ENCODE measurements at places on chromosomes 6 and 20. TPM values are rescaled to one million over a fixed set of nuclear protein-coding genes. Genes with fewer than 3 reads are reported as not detected.

The DYNLT2 gene
- 0.86 TPM for polyA plus RNA-seq

DNA sequence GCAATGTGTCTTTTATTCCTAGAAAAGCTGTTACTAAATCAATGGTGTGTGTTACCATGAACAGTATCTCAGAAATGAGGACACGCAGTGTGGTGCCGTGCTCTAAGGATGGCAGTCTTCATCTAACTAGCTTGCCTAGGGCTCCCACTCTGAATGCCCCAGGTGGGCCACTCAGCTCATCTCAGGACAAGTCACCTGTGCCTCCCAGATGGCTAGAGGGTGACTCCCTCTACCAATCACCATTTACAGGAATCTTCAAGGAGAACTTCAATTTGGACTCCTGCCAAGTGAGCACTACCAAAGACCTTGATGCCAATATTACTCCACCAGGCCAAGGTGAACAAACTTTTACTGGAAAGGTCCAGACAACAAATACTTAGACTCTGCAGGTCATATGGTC is 202.8 kb upstream of the FOXQ1 start:
- H3K27me3 ChIP-seq: no peaks in the 10 kb centered on the region
- no peak for DNase-seq
- no peaks in the 10 kb centered on the region for H3K36me3 ChIP-seq
- H3K4me3 ChIP-seq: no peak overlapping the region

DNA sequence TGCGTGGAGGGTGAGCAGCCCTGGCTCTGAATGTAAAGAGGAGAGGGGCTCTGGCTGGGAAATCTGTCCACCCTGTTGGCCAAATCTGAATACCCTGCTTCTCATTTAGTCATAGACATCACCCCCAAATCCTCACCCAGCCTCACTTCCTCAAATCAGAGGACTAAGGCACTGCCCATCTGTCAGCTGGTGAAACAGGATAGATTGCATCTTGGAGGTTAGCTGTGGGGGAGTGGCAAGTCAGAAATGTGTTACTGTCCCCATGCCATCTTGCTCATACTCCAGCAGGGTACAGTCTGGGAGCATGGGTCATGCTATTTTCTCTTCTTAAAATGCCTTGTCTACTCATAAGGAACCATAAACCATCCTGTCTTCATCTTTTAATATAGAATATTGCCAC is 9.5 kb upstream of the DTNBP1 start:
- H3K27ac ChIP-seq: no peak overlapping the region
- no peak overlapping the region for H3K4me3 ChIP-seq
- peak; percentile 76 for DNase-seq
- H3K4me1 ChIP-seq: peaks cover 41% of the 10 kb centered on the region

The MAD2L1BP gene
- polyA plus RNA-seq: 33.5 TPM

- H3K4me3 ChIP-seq: no peak overlapping the region
- no peak overlapping the region for H3K27ac ChIP-seq
- H3K36me3 ChIP-seq: no peaks in the 10 kb centered on the region
- no peak for DNase-seq
Measured at GRCh38 chr20:20102716-20103258, 50.5 kb downstream of the CFAP61 start.

GRCh38 chr6:165183496-165184140 is 125.8 kb downstream of the C6orf118 start:
- no peak overlapping the region for H3K4me3 ChIP-seq
- no peak overlapping the region for H3K27ac ChIP-seq
- DNase-seq: no peak
- H3K4me1 ChIP-seq: no peaks in the 10 kb centered on the region
- no peaks in the 10 kb centered on the region for H3K36me3 ChIP-seq
- no peaks in the 10 kb centered on the region for H3K27me3 ChIP-seq

GRCh38 chr6:151060096-151060765 is 179.5 kb upstream of the AKAP12 start:
- no peak for DNase-seq
- H3K27me3 ChIP-seq: no peaks in the 10 kb centered on the region
- no peaks in the 10 kb centered on the region for H3K36me3 ChIP-seq

- H3K36me3 ChIP-seq: no peaks in the 10 kb centered on the region
- H3K27me3 ChIP-seq: no peaks in the 10 kb centered on the region
- no peak overlapping the region for H3K4me3 ChIP-seq
- peaks cover 22% of the 10 kb centered on the region for H3K4me1 ChIP-seq
Measured at GRCh38 chr20:8366303-8366923, 234.3 kb downstream of the PLCB1 start.

DNA sequence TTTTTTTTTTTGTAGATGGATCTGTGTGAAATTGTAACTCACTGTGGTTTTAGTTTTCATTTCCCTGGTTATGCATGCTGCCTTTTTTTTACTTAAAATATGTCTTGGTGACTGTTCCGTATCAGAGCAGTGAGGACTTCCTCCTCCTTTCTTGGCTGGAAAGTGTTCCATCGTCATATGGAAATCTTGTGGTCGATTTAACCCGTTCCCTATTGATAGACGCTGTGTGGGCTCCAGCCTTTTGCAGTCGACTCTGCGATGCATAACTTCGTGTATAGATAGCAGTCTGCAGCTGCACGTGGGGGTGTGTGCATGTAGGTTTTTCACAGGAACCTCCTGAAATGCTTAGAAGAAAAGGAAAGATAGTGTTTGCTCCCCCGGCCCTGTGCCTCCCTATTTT is 28.1 kb upstream of the PNPLA1 start:
- H3K27ac ChIP-seq: peak overlapping the region; percentile 79
- H3K4me3 ChIP-seq: peak overlapping the region; percentile 63
- H3K27me3 ChIP-seq: no peaks in the 10 kb centered on the region
- peak; percentile 65 for DNase-seq

DNA sequence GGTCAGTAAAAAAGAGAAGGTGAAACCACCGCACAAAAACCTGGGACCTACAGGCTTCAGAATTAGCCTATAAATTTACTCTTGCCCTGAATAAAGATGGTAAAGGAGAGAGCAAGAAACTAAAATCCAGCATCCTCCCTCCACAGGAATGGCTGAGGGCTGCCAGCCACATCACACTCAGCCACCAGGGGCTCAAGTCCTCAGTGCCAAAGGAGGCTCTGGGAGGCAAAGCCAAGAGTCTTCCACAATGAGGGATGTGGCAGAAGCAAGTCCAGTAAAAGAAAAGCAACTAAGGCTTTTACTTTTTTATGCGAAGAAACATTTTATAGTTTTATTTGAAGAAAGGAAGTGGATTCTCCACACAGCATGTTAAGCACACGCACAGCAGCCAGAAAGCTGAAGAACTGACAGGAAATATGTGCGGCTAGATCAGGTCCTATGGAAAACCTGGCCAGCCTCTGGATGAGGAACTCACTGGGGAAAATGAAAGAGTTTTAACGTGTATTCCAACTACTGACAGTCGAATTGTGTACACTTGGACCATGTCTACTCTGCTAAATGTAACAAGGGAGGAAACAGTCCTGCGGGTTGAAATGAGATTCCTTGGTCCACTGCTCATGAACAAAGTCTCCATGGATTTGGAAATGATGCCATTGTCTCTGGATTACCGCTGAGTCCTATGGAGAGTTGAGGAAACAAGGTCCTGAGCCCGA is 219.4 kb upstream of the SSTR4 start:
- H3K36me3 ChIP-seq: no peaks in the 10 kb centered on the region
- no peaks in the 10 kb centered on the region for H3K4me1 ChIP-seq
- H3K27me3 ChIP-seq: peaks cover 2% of the 10 kb centered on the region
- no peak for DNase-seq
- H3K4me3 ChIP-seq: no peak overlapping the region

- H3K4me1 ChIP-seq: peaks cover 38% of the 10 kb centered on the region
- H3K4me3 ChIP-seq: peak overlapping the region; percentile 85
- peaks cover 23% of the 10 kb centered on the region for H3K27me3 ChIP-seq
- no peak overlapping the region for H3K27ac ChIP-seq
- DNase-seq: no peak
Measured at GRCh38 chr20:45406260-45407066, 1.6 kb upstream of the DBNDD2 start.

The ARFGEF3 gene
- polyA plus RNA-seq: not detected

GRCh38 chr6:31479151-31479932 is 18.6 kb upstream of the MICB start:
- H3K27ac ChIP-seq: no peak overlapping the region
- DNase-seq: no peak
- H3K27me3 ChIP-seq: no peaks in the 10 kb centered on the region
- H3K4me1 ChIP-seq: peaks cover 2% of the 10 kb centered on the region
- no peak overlapping the region for H3K4me3 ChIP-seq

DNA sequence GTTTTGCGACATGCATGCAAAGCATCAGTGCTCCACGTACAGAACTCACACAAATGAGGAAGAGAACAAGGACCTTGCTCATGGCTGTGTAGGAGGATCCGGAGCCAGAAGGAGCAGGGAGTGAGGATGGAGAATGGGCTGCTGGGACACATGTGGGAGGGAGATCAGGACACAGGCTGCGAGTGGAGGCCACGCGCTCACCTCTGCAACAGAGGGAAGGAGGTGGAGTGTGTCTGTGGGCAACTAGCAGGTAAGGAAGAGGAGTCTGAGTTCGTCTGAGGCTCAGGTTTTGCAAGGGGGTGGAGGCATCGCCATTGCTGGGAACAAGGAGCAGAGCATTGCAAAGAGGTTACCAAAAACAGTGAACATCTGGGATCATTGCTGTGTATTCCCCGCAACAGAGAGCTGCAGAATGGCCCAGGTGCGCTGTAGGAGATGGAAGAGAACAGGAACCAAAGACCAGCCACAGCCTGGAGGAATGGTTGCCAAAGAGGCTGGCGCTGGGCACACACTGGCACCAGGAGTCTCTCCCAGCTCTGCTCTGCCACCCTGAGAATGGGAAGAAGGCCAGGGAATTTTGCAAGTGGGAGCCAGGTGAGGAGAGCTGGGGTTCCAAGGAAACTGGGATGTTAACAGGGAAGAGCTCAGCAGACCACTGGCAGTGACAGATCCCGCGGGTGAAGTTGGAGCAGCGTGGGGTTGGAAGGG is 90.0 kb upstream of the RPS6KA2 start:
- no peak for DNase-seq
- H3K36me3 ChIP-seq: no peaks in the 10 kb centered on the region
- H3K27me3 ChIP-seq: no peaks in the 10 kb centered on the region
- no peak overlapping the region for H3K27ac ChIP-seq
- H3K4me3 ChIP-seq: no peak overlapping the region

DNA sequence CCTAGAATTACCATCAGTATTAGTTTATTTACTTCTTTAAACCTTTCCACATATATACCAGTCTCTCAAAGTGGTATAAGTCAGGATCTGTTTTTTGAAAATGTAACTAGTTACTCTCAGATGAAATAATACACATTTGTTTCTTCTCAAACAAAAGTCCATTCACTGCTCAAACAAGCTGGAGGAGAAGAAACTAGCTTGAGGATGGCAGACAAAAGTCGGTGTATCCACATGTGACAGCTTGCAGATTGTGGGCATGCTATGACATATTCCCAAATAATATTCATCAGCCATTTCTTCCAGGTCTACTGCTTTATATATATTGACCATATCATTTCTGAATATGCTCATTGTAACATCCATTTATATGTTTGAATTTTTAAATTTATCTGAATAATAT is 197.4 kb upstream of the KCNQ5 start:
- no peaks in the 10 kb centered on the region for H3K4me1 ChIP-seq
- H3K4me3 ChIP-seq: no peak overlapping the region
- H3K27me3 ChIP-seq: no peaks in the 10 kb centered on the region

- DNase-seq: no peak
- no peak overlapping the region for H3K27ac ChIP-seq
- H3K4me1 ChIP-seq: no peaks in the 10 kb centered on the region
- H3K27me3 ChIP-seq: no peaks in the 10 kb centered on the region
- no peaks in the 10 kb centered on the region for H3K36me3 ChIP-seq
- no peak overlapping the region for H3K4me3 ChIP-seq
Measured at GRCh38 chr6:5899216-5900045, 107.3 kb downstream of the NRN1 start.

The AVP gene
- not detected for polyA plus RNA-seq

DNA sequence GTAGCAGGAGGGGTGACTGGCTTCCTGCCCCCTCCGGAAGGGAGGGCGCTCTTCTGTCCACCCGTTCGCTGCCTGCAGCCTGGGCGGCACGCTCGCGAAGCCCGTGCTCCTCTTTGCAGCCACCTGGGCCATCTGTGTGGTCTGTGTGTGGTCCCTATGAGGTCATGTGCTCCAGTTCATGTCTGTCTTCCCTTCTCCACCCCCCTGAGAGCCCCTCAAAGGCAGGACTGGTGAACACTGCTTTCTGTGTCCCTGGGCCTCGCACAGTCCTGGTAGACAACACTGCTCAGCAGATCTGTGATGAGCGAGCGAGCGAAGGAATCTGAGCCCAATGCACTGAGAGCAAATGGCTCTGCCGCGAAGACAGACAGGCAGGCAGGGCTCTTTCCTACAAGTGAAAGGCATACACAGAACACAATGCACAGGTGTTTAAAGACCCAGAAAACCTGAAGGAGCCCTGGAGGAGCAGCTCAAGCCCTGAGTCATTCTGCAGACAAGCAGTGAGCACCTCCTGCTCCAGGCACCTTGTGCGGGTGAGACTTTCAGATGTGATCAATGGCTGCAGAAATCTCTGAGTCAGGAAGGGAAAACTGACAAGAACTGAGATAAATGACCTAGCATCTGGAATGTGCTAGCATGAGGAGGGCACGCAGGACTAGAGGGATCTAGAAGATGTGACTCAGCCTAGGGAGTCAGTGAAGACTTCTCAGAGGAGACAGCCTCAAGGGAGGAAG is 27.1 kb downstream of the PPP1R3G start:
- DNase-seq: no peak
- no peak overlapping the region for H3K27ac ChIP-seq
- no peaks in the 10 kb centered on the region for H3K27me3 ChIP-seq
- no peak overlapping the region for H3K4me3 ChIP-seq
- no peaks in the 10 kb centered on the region for H3K4me1 ChIP-seq
- H3K36me3 ChIP-seq: no peaks in the 10 kb centered on the region

The ERGIC3 gene
- polyA plus RNA-seq: 130 TPM

DNA sequence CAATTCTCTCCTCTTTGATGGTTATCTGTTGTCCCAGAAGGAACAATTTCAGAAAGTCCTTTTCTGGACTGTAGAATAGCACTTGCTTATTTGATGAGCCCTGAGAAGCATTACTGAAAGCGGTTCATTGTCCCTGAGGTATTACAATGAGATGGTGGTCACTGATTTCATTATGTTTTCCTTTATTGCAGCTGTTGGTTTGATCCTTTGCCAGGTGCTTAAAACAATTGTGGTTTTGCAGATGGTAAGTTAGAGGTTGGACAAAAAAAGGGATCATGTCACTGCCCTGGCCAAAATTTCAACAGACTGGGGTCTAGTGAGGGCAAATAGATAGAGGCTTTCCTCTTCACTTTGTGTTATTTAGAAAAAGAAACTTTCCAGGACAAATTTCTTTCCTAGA is 61.9 kb downstream of the ESR1 start:
- H3K27me3 ChIP-seq: no peaks in the 10 kb centered on the region
- H3K4me3 ChIP-seq: no peak overlapping the region
- H3K27ac ChIP-seq: no peak overlapping the region

The BPIFB4 gene
- polyA plus RNA-seq: not detected

GRCh38 chr6:27687154-27688013 is 214.5 kb upstream of the ZNF184 start:
- H3K4me3 ChIP-seq: peak overlapping the region; percentile 80
- no peak overlapping the region for H3K27ac ChIP-seq
- peak; percentile 57 for DNase-seq
- peaks cover 64% of the 10 kb centered on the region for H3K27me3 ChIP-seq

The HS3ST5 gene
- polyA plus RNA-seq: not detected
